ENCODE measurements at places on chromosomes 5 and 9. TPM values are rescaled to one million over a fixed set of nuclear protein-coding genes. Genes with fewer than 3 reads are reported as not detected.

EFNA5 gene
- total RNA-seq, result 101 TPM

LMNB1 gene
- 25.7 TPM for total RNA-seq

SPINK7 gene
- not detected for total RNA-seq

CBY3 gene
- not detected for total RNA-seq

RAPGEF1 gene
- total RNA-seq, result 32.9 TPM

IL33 gene
- total RNA-seq, result 2.8 TPM

DOCK2 gene
- 0.13 TPM for total RNA-seq

NME5 gene
- total RNA-seq, result 1.9 TPM

SPACA9 gene
- total RNA-seq, result 1.0 TPM

HTR1A gene
- total RNA-seq, result not detected

PIP5KL1 gene
- total RNA-seq, result 1.0 TPM

MEIKIN gene
- not detected for total RNA-seq

GNA14 gene
- total RNA-seq, result 72.2 TPM

- no peak for DNase-seq
Measured at GRCh38 chr5:152990649-152991048, 499.8 kb upstream of the GRIA1 start.

DNA sequence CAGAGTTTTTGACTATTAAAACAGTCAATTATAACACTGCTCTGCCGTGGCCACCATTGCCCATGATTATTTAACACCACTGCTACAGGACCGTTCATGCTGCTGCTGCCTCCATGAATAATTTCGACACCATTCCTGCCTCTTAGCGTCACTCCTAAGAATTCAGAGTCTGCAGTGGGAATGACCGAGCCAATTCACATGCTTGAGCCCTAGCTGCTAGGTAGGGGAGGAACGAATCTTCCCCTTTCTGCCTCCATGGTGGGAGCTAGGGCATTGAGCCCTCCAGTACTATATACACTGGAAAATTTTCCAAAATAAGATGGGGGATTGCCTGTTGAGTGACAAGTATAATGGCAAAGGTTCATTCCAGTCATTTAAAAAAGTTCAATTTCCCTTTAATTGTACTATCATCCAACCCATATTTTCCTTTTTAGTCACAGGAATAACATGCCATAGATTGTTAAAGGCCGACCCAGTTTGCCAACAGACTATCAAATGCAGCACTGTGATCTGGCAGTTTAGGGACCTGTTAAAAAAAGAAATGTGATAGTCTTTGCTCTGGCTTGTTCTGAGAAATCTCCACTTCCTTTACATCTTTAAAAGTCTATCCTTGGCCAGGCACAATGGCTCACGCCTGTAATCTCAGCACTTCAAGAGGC, 13.5 kb upstream of the B4GALT1 start:
- peak; percentile 61 for DNase-seq

- DNase-seq, result no peak
Measured at GRCh38 chr5:158063052-158063451, 204.1 kb upstream of the CLINT1 start.

GRCh38 chr5:61507232-61507631, 175.2 kb downstream of the ZSWIM6 start:
- no peak for DNase-seq

DNA sequence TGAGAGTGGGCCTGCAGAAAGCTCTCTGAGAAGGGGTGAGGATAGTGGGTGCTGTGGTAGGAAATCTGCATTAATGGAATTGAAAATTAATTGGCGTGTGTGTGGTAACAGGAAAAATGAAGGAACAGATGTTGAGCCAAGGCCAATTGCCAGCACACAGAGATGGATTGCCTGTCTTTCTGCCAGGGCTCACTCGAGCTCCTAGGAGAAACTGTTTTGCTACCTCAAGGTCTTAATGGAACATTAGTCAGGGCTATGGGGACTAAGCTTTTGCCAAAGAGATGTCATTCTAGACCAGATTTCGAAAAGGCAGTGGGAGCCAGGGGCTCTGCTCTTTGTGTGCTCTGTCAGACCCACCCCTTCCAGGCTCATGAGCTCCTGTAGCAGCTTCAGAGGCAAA, 124.0 kb upstream of the EFNA5 start:
- DNase-seq, result no peak

GRCh38 chr5:66467564-66467963, 128.6 kb upstream of the MAST4 start:
- DNase-seq, result no peak

DNA sequence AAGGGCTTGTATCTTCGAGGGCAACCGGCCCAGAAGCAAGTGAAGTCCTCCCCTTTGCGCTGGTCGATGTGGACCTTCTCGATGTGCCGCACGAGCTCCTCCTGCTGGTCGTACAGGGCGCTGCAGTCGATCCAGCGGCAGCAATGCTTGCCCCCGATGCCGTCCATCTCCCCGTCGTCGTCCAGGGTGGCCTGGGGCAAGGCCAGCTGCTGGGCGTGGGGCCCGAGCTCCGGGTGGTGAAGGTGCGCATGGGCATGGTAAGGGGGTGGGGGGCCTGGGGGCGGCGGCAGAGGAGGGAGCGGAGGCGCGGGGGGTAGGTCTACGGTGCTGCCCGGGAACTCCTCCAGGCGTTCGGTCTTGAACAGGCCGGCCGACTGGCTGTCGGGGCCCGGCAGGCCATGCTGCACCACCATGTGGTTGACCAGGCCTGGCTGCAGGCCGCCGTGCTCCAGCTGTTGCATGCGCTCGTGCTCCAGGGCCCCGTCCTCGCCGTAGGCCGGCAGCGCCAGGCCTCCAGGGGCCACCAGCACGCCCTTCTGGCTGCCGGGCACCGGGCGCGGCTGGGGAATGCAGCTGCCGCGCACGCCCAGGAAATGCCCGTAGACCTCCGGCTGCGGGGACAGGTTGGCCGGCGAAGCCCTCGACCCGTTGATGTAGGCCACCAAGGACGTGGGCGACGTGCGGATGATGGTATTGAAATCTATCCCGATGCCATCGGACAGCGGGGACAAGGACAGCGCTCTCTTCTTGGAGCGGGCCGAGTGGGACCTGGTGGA, 181.8 kb downstream of the GLIS3 start:
- no peak for DNase-seq

- DNase-seq, result no peak
Measured at GRCh38 chr9:71664566-71664965, 103.7 kb downstream of the CEMIP2 start.

DNA sequence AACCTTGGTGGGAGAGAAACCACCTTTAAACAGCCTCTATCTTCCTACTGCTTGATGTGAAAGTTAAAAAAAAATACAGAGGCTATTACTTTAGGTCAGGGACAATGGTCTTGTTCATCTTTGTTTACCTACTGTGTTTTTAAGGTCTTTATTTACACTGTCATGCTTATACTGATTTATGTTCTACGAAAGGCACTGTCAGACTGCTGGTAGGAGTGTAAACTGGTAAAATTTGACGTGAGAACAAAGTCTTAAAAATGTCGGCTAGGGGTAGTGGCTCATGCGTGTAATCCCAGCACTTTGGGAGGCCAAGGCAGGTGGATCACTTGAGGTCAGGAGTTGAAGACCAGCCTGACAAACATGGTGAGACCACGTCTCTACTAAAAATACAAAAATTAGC, 42.1 kb upstream of the ELOVL7 start:
- DNase-seq, result no peak

GRCh38 chr5:135535420-135535819, 344 bp downstream of the NEUROG1 start:
- no peak for DNase-seq

DNA sequence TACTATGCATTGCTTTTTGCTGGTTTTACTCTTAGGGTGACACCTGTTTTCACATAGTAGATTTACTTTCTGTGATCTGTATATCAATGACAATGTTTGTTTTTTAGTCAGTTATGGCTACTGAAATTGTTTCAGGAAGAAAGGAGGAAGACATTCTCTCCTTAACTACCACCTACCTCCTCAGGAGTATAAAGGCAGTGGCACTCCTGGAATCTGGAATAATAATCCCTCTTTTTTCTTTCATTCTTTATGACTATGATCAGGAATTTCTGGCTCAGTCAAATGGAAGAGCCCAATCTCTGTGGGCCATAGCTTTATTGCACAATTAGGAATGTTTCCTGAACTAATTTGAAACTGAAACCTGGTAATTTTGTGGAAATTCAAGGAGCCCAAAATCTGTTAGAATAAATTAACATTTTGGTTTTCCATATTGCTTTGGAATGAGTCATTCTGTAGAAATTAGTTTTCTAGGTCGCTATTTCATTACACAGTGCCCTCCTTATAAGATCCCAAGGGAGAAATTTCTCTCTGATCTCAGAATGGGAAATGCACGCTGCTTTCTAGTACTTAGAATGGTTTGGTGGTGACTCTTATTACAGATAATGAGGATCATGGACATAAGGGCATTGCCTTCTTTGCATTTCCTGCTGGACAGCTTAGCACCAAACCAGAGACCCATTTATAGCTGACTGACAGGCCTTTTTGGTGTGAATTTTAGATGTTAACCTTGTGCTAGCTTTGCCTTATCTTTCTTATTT, 95.3 kb upstream of the VLDLR start:
- DNase-seq, result no peak

DNA sequence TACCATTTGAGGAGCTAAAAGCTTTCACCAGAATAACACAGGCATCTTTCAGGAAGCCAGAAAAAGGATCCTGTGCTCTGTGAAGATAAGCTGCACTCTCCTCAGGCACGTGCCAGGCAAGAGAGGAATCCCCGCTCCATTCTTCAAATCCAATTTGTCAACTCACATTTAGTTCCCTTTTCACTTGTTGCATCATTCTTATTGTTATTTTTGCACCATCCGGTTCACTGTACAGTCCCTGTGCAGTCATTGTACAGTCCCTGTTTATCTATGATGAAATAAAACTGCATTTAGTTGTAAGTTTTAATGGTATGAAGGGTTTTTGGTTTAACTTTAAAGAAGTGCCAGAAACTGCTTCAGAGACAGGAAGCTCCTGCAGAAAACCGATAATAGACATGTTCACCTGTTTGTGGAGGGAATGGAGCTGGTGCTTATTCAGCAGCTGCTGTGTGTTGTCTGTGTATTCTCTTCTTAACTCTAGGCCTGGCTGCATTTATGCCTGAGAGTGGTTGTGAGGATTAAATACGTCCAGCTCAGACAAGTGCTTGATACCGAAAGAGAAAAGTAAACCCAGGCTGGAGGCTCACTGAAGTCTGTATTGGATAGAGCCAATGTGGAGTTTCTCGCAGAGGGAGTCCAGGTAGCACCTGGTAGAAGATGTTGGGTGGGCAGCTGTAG, 22.4 kb downstream of the IFNW1 start:
- no peak for DNase-seq

DNA sequence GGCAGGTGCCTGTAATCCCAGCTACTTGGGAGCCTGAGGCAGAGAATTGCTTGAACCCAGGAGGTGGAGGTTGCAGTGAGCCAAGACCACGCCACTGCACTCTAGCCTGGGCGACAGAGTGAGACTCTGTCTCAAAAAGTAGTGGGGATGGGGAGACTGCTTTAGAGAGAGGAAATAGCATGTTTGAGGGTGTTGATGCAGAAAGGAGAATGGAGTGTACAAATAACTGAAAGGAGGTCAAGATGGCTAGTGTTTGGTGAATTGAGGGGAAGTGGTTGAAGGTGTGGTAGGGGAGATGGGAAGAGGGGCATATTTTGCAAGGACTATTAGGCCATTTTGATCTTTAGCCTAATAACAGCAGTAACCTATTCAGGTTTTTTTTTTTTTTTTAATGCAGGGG, 18.2 kb downstream of the TENT2 start:
- DNase-seq, result no peak

DNA sequence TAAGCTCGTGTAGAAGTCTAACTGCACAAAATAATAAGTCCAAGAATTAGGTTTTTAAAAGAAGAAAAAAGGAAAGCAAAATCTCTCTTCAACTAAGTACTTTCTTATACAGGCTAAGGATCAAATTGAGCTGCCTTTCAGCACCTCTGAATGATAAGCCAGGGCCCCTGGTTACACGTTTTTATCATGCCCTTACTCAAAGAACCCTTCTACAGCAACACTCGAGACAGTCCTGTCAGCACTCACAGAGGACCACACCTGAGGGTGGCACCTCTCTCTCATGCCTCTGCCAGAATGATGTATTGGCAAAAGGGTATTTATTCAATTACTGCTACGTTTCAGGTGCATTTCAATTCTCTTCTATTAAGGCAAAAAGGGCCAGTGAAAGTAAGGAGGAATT, 150.5 kb downstream of the BNC2 start:
- DNase-seq, result no peak

GRCh38 chr5:6391151-6391550, 12.8 kb upstream of the MED10 start:
- DNase-seq, result no peak

DNA sequence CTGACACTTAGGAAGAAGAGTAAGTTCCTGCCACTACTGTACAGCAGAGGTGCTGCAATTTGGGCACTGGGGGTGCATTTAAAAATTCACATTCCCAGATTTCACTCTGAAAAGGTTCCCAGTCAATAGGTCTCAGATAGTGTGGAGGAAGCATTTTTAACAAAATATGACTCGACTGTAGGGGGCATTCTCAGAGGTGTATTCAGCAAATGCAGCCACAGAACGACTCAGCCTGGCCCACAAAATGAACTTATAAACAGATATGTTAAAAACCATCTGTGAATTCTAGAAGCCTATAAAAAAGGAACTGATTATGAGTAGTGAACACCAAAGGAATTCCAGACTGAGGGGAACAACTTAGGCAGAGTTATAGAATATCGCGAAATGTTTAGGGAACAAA, 31.1 kb downstream of the MLLT3 start:
- no peak for DNase-seq

GRCh38 chr9:137372693-137373610, 50.0 kb downstream of the EXD3 start:
- DNase-seq, result no peak

GRCh38 chr5:113199122-113199905, 222.7 kb downstream of the DCP2 start:
- no peak for DNase-seq

DNA sequence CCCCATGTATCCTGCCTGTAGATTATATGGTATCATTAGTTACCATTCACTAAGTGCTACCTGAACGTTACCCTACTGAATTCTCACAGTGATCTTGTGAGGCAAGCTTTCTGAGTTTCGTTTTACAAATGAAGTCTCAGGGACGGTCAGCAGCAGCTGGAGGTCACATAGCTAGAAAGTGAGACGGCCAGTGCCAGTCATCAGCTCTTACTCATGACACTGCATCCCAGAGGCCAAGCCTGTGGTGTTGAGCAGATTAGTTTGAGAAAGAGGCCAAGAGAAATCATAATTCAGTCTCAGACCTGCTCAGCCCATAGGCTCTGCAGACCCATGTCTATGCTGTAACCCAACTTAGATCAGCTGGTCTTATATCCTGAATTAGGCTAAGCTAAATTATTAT, 95.7 kb upstream of the EGFLAM start:
- no peak for DNase-seq

DNA sequence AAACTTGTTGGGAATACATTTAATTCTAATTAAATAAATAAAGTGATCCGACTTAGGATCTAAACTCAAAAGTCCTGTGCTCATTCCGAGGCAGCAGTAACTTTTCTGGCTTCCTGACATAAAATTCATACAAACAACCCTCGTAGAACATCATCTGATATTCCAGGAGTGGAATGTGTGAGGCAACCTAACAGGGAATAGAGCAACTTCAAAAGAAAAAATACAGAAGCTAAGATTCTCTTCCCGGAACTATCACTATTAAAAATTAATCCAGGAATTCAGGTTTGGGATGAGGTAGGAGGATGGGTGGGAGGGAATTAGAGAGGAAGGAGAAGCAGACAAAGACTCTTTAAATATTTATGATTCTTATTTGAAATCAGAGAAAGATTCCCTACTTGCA, 32.9 kb upstream of the TRIO start:
- no peak for DNase-seq
